ENCODE measurements at places on chromosomes 1 and 21. TPM values are rescaled to one million over a fixed set of nuclear protein-coding genes. Genes with fewer than 3 reads are reported as not detected.

DNA sequence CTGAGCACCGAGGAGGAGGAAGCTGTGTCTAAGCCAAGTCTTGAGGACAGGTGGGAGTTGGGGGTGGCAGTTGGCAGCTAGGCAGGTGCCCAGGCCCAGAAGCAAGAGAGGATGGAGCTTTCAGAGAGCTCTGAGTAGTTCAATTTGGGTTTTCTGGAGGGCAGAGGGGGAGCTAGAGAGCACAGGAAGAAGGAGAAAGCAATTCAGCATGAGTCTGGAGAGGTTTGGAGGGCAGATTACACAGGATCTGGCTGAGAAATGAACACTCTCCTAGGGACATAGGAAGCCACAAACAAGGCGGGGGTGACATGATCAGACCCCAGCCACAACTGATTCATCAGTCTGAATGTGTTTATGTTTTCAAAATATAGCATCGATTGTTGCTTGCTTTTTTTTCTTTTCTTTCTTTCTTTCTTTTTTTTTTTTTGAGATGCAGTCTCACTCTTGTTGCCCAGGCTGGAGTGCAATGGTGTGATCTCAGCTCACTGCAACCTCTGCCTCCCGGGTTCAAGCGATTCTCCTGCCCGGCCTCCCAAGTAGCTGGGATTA is 23.8 kb downstream of the PTPRF start:
- no peaks in the 10 kb centered on the region for H3K27me3 ChIP-seq
- H3K4me3 ChIP-seq = no peak overlapping the region
- peaks cover 63% of the 10 kb centered on the region for H3K36me3 ChIP-seq
- H3K27ac ChIP-seq = peak overlapping the region; percentile 13
- DNase-seq = peak; percentile 21
- H3K4me1 ChIP-seq = peaks cover 31% of the 10 kb centered on the region

DNA sequence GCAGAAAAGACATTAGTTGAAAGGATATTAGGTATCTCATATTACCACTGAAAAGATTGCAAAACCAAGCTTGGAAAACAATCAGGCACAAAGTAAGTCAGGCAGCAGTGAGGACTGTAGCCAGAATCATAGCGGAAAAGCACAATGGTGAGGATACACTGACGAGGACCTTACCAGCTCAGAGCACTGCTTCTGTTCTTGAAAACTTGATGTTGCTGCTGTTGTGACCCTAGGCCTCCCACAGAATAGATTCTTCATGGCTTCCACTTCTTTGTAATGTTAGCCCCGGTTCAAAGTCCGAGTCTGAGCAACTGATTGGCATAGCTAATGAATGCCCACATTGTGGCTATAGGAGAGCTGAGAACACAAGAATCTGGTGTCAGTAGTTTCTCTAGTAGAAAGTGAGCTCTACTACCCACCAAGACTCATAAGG is 45.2 kb upstream of the LRRC8C start:
- no peak overlapping the region for H3K27ac ChIP-seq
- H3K27me3 ChIP-seq = no peaks in the 10 kb centered on the region
- no peaks in the 10 kb centered on the region for H3K4me1 ChIP-seq
- H3K4me3 ChIP-seq = no peak overlapping the region
- peaks cover 17% of the 10 kb centered on the region for H3K36me3 ChIP-seq
- no peak for DNase-seq

DNA sequence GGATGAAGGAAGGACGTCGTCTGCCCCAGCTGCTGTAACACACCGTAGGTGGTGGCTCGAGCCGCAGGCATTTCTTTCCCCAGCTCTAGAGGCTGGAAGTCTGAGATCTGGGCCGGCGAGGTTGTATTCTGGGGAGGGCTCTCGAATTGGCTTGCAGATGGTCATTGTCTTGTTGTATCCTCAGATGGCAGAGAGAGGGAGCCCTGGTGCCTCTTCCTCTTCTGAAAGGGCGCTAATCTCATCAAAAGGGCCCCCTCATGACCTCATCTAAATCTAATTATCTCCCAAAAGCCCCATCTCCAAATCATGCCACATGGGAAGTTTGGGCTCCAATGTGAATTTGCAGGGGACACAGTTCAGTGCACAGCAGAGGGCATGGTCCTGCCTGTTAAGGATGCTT is 109.0 kb downstream of the SIK1 start:
- H3K27me3 ChIP-seq = no peaks in the 10 kb centered on the region
- no peak overlapping the region for H3K27ac ChIP-seq
- H3K4me1 ChIP-seq = no peaks in the 10 kb centered on the region
- no peak for DNase-seq

DNA sequence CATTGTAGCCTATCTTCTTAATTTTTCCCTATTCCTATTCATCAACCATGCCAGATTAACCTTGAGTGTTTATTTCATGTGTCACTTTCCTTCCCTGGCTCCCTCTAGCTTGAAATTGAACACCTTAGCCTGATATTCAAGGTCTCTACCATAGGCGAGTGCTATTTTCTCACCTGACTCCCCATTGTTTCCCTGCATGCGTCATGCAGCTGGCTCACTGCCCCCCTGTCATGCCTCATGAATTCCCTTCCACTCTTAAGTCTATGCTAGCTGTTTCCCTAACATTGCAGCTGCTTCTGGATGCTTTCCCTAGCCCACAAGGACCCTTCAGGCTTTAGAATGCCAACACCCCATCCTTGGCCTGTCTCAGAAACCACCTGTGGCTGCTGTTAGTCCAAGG is 56.7 kb upstream of the CD1D start:
- no peaks in the 10 kb centered on the region for H3K36me3 ChIP-seq
- no peak for DNase-seq
- no peaks in the 10 kb centered on the region for H3K4me1 ChIP-seq
- H3K27me3 ChIP-seq = peaks cover 6% of the 10 kb centered on the region
- H3K27ac ChIP-seq = no peak overlapping the region

- H3K4me3 ChIP-seq = no peak overlapping the region
- H3K27me3 ChIP-seq = no peaks in the 10 kb centered on the region
- no peaks in the 10 kb centered on the region for H3K36me3 ChIP-seq
- no peak for DNase-seq
- H3K4me1 ChIP-seq = peaks cover 14% of the 10 kb centered on the region
- no peak overlapping the region for H3K27ac ChIP-seq
Observed at GRCh38 chr1:159838715-159839114, 12.0 kb downstream of the SLAMF8 start.

The GBP2 gene
- total RNA-seq = 0.98 TPM

The DNASE2B gene
- 0.42 TPM for total RNA-seq

Measured in HCT116 (cell line).